ENCODE measurements at places on chromosomes 7 and 10.

GRCh38 chr7:115086146-115086841 lies 164.4 kb downstream of the MDFIC start:
- no peak for DNase-seq

DNA sequence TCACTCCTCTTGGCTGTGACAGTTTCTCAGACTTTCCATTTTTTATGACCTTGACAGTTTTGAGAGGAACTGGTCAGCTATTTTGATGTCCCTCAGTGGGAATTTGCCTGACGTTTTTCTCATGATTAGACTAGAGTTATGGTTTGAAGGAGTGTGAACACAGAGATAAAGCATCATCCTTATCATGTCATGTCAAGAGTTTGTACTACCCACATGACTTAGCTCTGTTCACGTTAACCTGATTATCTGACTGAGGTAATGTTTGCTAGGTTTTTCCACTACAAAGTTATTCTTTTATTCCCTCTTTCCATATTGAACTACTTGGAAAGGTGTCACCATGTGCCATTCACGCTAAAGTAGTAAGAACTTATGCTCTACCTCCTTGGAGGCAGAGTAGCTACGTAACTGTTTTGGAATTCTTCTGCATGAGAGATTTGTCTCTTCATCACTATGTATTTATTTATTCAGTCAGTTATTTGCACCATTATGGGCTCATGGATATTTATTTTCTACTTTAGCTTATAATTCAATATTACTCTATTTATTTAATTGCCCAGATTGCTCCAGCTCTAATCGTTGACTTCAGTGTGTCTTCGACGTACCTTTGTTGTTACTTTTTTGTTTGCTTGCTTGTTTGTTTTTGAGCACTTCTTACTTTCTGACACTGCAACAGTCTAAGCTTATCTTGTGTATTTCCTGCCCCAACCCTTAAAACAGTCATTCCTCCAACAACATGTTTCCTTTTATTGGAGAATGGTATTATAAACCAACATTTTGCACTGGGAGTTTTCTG lies 50.4 kb downstream of the CPED1 start:
- DNase-seq = no peak

GRCh38 chr10:26323219-26323618 lies 106.6 kb downstream of the GAD2 start:
- DNase-seq = no peak

GRCh38 chr10:28872587-28873165 lies 195.4 kb downstream of the BAMBI start:
- DNase-seq = no peak

DNA sequence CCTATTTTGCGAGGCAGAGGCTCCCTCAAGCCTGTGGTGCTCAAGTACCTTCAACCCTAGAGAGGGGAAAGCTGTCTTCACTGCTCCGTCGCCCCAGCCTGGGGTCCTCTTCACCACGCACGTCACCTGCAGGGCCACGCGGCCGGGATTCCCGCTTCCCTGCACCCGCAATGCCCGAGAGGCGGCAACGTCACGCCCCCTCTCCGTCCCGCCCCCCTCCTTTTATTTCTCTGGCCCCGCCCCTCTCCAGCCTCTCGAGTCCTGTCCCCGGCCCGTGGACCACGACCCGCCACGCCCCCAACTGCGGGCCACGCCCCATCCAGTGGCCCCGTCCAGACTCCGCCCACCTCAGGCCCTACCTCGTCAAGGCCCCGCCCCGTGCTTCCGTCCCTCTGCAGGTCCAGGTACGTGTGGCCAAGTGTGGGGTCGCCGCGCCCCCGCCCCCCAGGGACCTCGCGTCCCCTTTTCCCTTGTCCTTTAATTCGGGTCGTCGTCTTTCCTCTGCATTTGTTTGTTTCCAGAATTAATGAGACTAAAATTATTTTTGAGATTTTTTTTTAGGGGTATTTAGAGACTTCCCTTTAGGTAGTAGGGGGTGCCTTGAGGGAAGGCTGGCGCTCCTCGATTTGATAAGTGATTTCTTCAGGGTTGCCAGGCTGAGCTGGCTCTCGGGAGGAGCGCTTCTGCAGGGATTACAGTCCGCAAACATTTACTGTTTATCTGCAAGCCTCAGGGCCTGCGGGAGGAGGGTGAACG lies 69.8 kb upstream of the BAIAP2L1 start:
- peak; percentile 70 for DNase-seq

DNA sequence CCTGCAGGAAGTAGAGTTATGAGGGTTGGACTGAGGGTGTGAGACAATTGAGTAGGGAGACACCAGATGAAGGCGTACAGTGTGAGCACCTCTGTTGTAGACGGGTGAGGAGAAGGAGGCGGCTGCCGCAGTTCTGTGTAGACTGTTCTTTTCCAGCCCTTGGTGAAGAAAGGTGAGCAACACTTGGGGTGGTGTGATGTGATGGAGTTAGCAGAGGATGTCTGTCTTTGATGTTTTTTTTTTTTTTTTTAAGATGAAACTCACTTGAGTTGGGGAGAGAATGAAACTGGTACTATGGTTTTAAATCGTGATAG lies 42.8 kb upstream of the RNF216 start:
- no peak for DNase-seq

GRCh38 chr7:91329571-91329970 lies 65.3 kb downstream of the FZD1 start:
- no peak for DNase-seq

DNA sequence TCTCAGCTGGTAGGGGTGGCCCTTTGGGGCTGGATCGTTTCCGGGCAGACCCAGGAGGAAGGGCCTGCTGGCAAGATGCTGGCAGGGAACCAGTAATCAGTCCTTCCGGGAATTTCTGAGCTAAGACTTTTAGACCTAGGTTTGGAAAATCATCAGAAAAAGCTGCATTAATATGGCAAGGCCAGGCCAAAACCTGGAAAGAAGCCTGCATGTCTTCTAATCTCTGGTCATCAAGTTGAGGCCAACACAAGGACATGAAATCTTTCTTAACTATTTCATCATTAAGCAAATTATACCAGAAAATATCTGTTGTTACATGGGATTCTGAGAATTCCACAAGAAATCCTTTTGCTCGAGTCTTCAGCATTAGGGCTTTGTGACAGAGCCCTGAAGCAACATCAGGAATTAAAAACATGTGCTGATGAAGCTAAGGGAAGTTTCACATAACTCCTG lies 19.9 kb downstream of the CPA1 start:
- DNase-seq = no peak

DNA sequence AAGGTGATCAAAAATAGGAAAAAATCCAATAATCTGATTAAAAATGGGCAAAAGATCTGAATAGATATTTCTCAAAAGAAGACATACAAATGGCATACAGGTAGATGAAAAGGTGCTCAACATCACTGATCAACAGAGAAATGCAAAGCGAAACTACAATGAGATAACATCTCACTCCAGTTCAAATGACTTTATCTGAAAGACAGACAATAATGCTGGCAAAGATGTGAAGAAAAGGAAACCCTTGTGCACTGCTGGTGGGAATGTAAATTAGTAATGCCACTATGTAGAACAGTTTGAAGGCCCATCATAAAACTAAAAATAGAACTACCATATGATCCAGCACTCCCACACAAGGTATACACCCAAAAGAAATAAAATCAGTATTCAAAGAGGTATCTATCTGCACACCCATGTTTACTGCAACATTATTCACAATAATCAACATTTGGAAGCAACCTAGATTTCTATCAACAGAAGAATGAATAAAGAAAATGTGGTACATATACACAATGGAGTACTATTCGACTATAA lies 85.0 kb downstream of the LRRN3 start:
- no peak for DNase-seq

DNA sequence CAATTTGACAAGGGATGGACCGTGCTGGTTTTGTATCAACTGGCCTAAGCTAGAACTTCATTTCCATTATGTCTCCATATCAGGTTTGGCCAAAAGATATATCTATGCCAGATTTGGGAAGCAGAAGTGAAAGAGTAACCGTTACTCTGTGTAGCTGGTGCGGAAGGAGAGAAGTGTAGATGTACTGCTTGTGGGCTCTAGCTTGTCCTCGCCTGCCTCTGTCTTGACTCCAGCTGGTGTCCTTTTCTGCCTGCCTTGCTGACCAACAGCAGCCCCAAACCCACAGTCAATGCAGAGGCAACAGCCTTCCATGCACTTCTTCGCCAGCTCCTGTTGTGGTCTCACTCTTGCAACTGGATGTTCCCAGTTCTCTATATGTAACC lies 128.5 kb downstream of the KIF20B start:
- DNase-seq = no peak

- no peak for DNase-seq
Observed at GRCh38 chr10:8403711-8404371, 349.4 kb downstream of the GATA3 start.

DNA sequence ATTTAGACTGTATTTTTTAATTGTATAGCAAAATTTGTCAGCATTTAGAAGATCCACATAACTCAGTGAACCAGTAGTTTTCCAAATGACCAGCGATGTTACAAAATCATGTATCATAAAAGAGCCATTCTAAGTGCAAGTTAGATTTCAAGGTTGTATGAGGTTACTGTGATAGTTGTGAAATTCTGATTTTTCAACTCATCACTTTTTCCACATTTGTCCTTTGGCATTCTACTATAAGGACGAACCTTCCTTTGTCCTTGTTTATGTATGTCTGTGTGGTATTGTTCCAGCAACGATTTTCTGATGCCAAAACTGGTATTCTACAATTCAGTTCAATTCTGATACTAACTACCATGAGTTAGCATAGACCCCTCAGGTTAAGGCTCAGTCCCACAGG lies 64.2 kb downstream of the TAX1BP1 start:
- DNase-seq = no peak

GRCh38 chr10:31083765-31084184 lies 52.1 kb upstream of the ZNF438 start:
- no peak for DNase-seq
